ENCODE measurements at places on chromosomes 11 and 22. TPM values are rescaled to one million over a fixed set of nuclear protein-coding genes. Genes with fewer than 3 reads are reported as not detected.

OR4A16 gene
- not detected for total RNA-seq

MS4A15 gene
- total RNA-seq = not detected

LRRC56 gene
- 4.4 TPM for total RNA-seq

OR2AG2 gene
- total RNA-seq = not detected

SELENOH gene
- total RNA-seq = 146 TPM

MFRP gene
- not detected for total RNA-seq

OR51I1 gene
- total RNA-seq = not detected

OR56A1 gene
- total RNA-seq = not detected

LARGE2 gene
- 5.6 TPM for total RNA-seq

OR52N5 gene
- total RNA-seq = not detected

GRM5 gene
- total RNA-seq = not detected

ATL3 gene
- 36.2 TPM for total RNA-seq

All from naive thymus-derived CD8-positive, alpha-beta T cell (primary cell).